ENCODE measurements at places on chromosomes 12 and 14.

- DNase-seq = no peak
Measured at GRCh38 chr12:85956081-85956480, 82.0 kb downstream of the NTS start.

DNA sequence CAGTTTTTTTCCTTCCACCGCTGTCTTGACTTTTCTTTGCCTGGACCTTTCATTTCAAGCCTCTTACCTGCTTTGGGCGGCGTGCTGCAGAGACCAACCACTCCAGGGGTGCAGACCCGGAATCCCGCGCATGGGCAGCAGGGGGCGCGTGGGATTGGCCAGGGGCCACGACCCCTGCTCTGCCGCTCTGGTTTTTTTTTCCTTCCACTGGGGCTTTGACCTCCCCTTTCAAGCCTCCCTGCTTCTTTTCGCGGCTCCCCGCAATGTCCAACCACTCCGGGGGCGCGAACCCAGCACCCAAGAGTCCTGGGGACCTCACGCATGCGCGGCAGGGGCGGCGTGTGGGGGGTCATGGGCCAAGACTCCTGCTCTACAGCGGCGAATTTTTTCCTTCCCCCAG is 325.1 kb downstream of the ALG10 start:
- no peak for DNase-seq

GRCh38 chr12:8052679-8053078 is 13.5 kb downstream of the C3AR1 start:
- no peak for DNase-seq

DNA sequence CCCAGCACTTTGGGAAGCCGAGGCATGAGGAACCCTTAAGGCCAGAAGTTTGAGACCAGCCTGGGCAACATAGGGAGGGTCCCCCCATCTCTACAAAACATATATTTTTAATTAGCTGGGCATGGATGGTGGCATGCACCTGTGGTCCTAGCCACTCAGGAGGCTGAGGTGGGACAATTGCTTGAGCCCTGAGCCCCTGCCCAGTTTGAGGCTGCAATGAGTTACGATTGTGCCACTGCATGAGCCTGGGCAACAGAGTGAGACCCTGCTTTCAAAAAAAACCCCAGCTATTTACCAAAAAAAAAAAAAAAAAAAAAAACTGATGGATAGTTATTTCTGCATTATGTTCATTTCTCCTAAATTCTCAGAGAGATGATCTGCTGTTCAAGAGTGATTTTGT is 230.0 kb downstream of the SOX5 start:
- no peak for DNase-seq

- no peak for DNase-seq
Measured at GRCh38 chr14:99519347-99519881, 38.2 kb downstream of the CCNK start.

DNA sequence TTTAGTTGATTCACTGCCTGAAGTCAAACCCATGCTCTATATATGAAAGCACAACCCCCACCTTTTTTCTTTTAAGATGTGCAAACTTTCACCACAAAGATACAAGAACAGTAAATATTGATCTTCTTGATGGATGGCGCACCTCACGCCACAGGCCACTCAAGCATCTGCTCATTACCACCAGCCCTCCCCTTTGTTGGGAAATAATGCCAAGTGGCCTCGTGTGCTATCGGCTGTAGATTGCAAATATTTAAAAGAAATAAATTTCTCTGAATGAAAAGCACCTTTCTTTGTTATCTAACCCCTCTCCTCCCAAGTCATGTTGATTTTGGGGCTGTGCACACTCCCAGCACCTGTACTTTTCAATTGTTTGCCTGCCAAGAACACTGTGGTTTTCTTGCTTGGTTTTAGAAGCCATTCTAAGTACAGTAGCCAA is 122.7 kb downstream of the C12orf42 start:
- DNase-seq = no peak

DNA sequence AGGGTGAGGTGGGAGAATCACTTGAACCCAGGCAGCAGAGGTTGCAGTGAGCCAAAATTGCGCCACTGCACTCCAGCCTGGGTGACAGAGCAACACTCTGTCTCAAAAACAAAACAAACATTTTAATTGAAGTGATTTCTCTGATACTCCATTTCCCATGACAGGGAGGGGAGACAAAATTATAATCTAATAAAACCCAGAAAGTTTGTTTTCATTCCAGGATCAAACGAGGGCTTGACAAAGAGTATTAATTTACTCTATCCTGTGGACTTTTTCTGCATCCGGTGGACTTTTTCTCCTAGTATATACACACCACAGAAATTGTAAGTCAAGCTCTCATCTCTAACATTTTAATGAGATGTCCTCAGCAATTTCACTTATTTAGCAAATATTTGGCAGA is 14.5 kb upstream of the AP4S1 start:
- DNase-seq = no peak

- no peak for DNase-seq
Measured at GRCh38 chr12:44077294-44077693, 241.4 kb downstream of the TMEM117 start.

DNA sequence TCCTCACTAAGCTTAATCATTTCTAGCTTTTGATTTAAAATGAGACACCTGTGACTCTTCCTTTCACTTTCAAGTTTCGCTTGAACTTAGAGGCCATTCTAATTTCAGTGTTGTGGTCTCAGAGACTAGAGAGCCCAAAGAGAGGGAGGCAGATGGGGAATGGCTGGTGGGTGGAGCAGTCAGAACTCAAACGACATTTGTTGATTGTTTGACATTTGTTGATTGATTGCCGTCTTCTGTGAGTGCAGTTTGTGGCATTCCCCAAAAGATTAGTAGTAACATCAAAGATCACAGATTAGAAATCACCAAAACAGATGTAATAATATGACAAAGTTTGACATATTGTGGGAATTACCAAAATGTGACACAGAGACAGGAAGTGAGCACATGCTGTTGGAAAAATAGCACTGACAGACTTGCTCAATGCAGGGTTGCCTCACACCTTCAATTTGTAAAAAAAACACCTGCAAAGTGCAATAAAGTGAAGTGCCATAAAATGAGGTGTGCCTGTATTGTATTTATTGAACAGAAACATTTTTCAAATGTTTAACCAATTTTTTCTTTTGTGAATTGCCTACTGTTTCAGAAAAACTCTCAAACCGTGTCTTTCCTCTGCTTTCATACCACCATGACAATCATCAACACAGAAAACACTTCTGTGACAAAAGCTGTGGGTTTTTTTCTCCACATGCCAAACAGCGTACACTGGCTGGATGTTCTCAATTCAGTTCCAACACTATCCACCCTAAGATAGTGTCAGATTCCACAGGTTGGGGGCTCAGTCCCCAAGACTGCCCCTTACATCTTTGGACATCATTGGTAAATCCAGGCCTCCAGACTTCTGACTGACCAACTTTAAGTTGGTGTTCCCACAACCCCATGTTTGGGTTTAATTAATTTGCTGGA is 376.3 kb upstream of the RGS6 start:
- DNase-seq = no peak

DNA sequence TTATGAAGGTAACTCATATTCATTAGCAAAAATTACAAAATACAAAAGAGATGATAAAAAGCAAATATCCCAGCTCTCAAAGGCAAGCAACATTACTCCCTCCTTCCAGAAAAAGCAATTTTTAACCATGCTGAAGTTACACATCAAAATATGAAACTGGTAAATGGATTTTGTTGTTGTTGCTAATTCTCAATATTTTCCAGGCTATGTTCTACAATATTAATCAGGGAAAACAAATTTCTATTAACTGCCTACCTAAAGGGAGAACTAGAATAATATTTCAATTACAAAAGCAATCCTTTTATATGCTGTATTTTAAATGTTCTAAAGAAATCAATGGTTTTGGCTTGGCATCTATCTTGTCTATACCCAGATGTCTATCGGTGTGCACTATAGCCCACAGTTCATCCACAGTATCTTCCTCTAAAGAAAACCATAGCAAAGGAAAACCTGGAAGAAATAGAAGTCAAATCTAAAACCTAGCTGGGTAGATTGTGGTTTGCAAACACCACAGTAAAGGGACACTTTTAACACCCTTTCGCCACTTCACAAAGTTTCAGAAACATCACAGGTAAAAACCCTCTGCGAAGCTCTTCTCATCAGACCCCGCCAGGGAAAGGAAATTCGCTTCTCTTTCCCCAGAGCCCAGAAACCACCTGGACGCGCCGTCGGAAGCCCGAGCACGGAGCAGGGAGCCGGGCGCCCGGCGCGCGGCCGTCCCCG is 32.0 kb downstream of the TC2N start:
- no peak for DNase-seq

DNA sequence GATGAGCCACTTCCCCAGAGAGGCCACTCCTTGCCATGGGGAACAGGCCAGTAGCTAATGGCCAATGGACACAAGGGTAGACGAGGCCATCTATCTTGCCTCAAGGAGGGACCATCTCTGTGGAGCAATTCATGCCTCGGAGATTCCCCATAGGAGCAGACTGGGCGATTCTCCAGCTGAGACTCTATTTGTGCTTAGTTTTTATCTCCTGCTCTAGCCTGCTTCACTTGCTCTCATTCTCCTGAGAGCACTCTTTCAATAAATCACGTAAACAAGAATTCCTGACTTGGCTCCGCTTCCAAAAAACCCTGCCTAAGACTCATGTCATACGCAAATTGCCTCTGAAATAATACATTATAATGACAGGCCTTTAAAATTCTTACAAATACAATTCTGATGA is 396.4 kb upstream of the USP15 start:
- DNase-seq = no peak

DNA sequence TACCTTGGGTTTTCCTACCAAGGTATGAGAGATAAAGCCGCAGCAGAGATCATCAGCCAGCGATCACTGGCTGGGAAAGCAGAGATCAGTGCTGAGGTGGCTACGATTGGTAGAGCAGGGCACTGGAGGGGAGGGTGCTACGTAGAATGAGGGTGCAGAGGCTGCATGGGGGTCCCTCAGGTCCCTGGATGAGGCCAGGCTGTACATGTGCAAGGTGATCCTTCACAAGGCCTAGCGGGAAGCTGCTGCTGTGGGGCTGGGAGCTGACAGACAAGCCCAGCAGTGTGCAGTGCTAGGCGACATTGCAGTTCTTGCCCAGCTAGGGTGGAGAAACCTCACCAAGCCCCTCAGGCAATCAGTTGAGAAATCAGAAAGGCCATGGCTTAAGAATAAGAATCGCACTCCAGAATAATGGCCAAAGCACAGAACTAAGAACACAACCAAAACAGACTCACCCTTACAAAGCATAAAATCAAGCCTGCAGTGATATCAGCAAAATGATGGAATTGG is 37.2 kb upstream of the GPR132 start:
- no peak for DNase-seq

DNA sequence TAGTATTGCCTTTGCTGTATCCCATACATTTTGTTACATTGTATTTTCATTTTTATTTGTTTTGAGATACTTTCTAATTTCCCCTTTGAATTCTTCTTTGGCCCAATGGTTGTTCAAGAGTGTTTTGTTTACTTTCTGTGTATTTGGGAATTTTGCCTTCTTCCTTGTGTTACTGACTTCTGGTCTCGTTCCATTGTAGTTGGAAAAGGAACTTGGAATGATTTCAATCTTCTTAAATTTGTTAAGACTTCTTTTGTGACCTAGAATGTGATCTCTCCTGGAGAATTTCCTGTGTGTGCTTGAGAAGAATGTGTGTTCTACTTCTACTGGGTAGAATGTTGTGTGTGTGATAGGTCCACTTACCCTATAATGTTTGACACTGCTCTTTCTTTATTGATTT is 304.4 kb upstream of the RTL1 start:
- no peak for DNase-seq

DNA sequence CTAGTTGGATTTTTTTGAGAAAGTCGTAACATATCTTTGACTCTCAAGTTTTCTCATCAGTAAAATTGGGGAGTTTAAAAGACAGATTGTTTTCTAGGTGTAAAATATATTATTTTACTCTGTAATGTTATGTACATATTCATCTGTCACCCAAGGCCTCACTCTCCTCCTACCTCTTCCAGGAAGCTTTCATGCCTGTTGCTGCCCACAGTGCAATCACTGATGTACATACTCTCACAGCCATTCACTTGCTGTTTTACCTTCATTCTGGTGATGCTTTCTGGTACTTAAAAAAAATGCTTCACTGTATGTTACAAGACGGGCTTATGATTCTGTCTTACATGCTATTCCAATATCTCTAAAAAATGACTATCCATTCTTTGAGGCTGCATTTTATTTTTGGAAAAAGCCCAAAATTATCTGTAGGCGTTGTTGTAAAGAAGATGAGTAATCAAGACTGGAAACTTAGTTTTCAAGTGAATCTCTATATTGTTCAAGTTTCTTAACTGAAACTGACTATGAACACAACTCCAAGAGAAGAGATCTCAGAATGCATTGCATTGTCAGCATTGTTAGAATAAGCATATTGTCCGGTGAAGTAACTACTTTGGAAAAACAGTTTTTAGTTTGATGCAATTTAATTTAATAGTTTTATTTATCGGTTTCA is 82.5 kb downstream of the LMO3 start:
- DNase-seq = no peak

- DNase-seq = no peak
Measured at GRCh38 chr12:45168976-45169375, 46.9 kb upstream of the ANO6 start.

- no peak for DNase-seq
Measured at GRCh38 chr12:131939007-131939406, 9.9 kb downstream of the PUS1 start.

- DNase-seq = no peak
Measured at GRCh38 chr12:87152075-87152474, 877.1 kb downstream of the C12orf50 start.

DNA sequence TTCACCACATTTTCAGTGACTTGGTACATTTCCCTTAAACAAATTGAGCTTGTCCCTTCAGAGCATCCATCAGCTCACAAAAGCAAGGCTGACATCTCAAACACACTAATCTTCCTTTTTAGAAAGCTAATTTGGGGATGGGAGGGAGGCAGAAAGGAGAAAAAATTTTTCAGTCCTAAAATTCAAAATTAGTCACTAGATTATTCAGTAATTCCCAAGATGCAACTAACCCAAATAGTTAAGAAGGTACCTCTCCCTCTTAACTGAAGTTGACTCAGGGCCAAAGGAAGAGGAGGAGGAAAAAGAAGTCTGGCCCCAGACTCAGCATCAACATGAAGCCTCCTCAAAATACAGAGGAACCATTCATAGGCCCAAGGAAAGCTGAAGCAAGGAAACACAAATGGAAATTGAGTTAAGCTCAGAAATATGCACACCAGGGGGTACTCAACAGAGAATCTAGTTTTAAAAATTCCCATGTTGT is 21.7 kb downstream of the CBX5 start:
- no peak for DNase-seq

- DNase-seq = no peak
Measured at GRCh38 chr12:128918481-128919260, 65.4 kb downstream of the GLT1D1 start.

All from hindlimb muscle (tissue), 1 donor.